ENCODE measurements at places on chromosomes 5 and 9. TPM values are rescaled to one million over a fixed set of nuclear protein-coding genes. Genes with fewer than 3 reads are reported as not detected.

The PTGES gene
- total RNA-seq = 15.0 TPM

The CTXN3 gene
- not detected for total RNA-seq

The NAIF1 gene
- 8.4 TPM for total RNA-seq

The SLC36A3 gene
- not detected for total RNA-seq
